Pancreas (tissue), 10 donors: ENCODE measurements at places on chromosomes 5 and 9.

GRCh38 chr9:532707-533106, 308.8 kb upstream of the DMRT1 start:
- no peak for DNase-seq

DNA sequence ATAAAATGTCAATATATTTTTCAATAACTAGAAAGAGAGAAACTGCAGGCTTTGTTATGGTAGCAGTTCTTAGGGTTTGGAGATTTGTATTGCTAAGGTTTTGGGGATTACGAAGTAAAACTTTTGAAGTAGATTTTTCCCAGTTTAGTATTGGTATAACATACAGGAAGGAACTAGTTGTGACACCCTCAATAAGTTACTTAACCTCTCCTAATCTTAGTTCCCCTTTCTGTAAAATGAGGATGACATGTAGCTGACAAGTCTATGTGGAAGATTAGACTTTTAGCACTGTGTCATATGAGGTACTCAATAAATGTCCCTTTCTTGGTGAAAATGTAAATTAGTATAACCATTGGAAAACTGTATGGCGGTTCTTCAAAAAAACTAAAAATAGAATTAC, 73.4 kb upstream of the ATG10 start:
- DNase-seq = no peak

DNA sequence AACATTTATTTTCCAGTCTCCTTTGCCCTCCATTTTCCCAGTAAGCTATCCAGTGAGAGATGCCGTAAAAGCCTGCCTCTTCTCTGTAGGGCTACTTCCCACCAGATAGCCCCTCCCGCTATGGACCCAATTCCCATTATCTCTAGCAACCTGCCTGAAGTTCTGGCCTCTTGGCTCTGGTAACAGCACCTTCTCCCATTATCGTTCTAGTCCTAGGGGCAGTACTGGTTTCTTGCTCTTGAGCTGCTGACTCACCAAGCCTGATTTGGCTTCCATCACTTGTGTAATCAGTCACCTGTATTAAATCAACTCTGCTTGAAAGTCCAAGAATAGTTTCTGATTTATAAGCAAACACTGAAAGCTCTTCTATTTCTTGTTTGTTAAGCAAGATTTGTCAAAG, 42.8 kb upstream of the PARP8 start:
- DNase-seq = peak; percentile 12

DNA sequence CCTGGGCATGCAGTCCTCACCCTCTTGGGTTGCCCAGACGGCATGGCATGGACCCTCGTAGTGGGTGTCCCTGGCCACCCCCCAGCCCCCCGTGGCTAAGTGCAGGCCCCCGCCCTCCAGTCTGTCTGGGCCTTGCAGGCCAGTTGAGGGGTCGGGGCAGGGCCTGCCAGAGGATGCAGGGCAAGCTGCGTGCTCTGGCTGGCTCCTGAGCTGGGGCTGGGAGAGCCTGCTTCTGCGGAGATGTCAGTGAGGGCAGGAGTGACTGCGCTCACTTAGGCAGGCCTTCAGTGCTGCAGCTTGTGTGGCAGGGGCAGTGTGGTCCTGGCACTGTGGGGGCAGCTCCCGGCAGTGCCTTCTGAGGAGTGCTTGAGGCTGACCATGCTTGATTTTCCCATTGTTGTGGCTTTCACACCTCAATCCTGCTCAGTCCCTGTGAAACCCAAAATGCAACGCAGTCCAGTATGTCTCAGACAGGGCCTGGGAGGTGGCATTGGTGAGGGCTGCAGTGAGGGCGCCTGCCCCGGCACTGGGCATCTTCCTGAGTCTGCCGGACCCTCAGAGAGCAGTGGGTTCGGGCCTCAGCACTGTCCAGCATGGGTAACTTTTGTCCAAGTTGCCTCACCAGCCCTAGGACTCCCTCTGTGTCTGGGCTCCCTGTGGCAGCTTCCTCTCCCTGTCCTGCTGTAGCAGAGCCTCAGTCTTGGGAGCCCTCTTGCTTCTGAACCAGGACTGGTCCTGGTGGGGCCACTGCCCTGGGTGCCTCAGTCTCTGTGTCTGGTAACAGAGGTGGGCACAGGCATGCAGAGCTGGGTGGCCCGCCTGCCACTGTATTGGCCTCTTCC, 93.0 kb downstream of the PHF2 start:
- DNase-seq = peak; percentile 46

GRCh38 chr9:114405294-114406034, 17.7 kb upstream of the AKNA start:
- peak; percentile 70 for DNase-seq

GRCh38 chr9:93187047-93187446, 3.1 kb downstream of the WNK2 start:
- no peak for DNase-seq

DNA sequence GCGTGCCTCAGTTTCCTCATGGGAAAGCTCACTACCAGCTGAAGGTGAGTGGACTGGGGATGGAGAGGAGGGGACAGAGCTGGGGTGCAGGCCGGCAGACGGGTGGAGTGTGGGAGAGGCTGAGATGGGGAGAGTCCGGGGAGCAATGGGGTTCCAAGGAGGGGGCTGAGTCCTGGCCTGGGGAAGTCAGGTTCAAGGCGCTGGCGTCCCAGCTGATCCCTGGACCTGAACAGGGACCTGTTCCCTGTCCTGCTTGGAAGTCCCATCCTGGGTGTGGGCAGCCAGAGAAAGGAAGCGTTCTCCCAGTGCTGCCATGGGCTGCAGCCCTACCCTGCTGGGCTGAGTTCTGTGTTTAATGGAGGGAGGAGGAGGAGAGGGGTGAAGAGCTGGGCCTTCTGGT, 60.9 kb upstream of the GNE start:
- peak; percentile 51 for DNase-seq

DNA sequence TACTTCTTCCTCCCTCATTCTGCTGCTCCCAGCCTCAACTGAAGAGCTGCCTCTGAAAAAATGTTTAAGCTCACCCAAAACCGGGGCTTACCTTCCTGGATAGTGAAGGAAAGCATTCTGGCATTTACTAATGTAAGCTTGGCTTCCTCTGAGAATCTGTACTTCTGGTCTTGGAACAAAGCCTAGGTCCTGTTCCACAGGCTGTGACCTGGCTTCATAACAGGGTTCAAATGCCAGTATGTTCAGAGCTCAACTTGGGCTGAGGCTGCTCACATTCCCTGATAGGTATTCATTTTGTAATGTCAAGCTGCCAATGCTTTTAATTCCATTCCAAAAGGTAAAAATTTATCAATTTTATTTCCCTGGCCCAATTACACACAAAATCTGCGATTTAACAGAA, 411.7 kb upstream of the KCNN2 start:
- no peak for DNase-seq

- DNase-seq = no peak
Observed at GRCh38 chr9:84598921-84599636, 70.5 kb upstream of the NTRK2 start.

- no peak for DNase-seq
Observed at GRCh38 chr9:112489039-112489546, 2.5 kb downstream of the KIAA1958 start.

DNA sequence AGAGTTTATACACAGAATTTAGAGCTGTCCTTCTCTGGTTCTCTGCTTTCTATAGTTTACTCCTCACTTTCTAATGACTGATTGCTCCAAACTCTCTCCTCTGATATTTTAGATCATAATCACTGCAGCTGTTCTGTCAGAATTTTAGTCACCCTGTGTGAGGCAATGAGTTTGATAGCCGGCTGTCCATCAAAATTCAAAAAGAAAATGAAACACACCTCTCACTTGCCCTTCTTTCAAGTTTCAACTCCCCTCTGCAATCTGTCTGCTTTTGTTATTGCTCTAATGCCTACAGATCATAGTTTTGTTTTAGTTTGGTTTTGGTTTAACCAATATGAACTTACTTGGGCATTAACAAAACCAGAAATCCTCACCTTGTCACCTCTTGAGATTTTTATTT, 23.3 kb upstream of the ABLIM3 start:
- no peak for DNase-seq

DNA sequence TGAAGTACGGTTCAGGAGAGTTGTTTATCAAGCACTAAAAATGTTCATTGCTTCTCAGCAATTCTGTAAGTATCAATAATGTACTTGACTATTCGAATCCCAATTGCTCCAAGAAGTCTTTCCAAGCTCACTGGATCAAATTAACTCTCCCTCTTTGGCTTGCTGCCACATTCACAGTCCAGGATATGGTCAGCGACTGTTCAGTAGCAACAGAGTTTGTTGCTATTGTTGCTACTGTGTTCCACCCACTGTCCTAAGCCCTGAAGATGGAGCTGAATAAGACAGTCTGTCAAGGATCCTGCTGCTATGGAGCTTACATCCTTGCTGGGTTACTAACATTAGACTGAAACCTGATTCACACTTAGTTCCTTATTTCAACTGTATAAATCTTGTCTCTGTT, 110.8 kb downstream of the FGF10 start:
- no peak for DNase-seq
